Effector CD8-positive, alpha-beta T cell (primary cell): ENCODE measurements at places on chromosomes 4 and X.

DNA sequence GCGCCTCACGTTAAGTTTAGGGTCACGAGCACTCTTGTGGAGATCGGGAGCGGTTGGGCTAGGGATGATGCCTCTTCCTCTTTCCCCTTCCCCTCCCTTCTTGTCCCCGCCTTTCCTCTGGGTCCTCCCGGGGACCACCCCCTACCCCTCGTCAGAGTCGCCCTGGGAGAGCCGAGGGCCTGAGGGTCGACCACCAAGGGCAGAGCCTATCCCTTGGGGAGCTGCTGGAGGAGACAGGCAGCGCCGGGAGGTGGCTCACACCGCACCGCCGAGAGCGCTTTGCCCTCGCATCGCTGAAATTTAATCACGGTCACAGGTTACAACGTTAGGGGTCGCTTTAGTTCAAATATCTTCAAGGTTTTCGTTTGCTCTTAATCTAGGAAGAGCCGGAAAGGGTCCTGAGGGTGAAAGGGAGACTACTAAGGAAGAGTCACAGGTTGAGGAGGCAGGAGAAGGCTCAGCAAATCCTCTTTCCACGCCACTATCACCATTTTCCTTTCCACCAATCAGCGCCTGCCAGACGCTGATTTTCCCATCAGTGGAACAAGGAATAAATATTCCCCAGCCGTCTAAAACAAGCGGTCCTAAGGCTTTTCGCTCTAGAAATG lies 528 bp upstream of the SNCA start:
- no peak for DNase-seq

DNA sequence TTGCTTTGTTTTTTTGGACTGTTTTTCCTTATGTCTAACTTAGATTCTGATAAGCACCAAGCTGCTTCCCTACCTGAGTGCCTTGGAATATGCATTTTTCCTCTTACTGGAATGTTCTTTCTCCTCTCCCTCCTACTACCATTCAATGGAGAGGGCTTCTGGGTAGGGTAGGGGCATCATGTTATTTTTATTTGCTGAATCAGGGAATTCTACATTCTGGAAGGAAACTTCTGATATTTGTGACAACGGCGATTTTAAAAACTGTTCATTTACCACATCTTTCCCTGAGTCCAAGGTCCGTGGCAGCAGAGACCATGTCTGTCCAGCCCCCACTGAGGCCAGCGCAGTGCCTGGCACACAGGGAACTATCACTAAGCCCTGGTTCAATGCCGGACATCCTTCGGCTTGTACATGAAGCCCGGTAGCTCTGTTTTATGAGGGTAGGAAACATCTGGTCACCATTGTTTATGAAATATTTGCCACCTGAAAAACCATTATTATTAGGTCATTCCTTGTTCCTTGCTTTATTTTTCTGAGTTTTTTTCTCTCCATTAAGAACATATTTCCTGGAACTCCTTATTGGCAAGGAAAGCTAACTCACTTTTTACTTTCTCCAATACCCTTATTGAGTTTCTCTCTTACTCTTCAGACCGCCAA lies 57.0 kb downstream of the PALLD start:
- no peak for DNase-seq

DNA sequence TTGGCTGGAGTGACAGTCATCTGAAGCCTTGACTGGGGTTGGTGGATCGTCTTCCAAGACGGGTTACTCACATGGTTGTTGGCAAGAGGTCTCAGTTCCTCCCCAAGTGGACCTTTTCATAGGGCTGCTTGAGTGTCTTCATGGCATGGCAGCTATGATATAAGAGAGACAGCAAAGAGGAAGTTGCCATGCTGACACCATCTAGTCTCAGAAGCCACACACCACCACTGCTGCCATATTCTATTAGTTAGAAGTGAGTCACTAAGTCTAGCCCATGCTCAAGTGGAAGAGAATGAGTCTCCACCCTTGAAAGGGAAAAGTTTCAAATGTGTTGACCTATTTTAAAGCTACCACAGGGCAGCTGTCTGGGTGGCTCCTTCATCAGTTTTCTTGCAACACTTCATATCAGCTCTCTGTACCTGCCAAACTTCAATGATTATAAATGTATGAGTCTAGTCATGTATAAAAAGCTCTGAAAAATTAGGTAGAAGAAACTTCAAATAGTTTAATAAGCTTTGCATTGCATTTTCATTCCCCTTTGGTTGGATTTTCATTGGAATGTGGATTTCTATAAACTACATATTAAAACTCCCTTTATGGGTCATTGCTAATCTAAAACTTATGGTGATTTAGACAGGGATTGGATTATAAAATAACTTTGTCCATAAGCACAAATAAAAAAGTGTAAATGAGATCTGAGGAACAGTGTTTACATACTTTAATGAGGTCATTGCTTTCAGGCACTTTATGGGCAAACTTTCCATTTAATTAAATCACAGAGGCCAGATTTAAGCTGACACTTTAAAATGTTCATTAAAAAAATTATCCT lies 68.0 kb upstream of the ATXN3L start:
- DNase-seq: no peak

GRCh38 chr4:40046311-40046980 lies 10.2 kb upstream of the N4BP2 start:
- DNase-seq: no peak

DNA sequence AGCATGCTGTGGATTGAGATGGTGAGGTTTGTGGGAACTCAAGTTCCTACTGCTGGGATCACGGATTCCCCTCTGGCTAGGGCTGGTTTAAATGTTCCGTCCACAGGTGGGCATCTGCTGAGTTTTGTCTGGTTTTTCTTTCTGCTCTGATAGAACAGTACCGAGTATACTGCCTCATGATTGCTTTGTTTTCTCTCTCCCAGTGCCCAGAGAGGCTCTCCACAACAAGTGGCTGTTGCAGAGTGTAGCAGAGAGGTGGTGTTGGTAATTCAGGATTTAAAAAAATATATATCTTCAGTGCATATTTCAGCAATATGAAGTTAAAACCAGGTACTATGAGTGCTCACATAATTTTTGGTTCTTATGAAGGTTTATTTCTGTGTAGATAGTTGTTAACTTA lies 213.7 kb downstream of the TEX13C start:
- no peak for DNase-seq

DNA sequence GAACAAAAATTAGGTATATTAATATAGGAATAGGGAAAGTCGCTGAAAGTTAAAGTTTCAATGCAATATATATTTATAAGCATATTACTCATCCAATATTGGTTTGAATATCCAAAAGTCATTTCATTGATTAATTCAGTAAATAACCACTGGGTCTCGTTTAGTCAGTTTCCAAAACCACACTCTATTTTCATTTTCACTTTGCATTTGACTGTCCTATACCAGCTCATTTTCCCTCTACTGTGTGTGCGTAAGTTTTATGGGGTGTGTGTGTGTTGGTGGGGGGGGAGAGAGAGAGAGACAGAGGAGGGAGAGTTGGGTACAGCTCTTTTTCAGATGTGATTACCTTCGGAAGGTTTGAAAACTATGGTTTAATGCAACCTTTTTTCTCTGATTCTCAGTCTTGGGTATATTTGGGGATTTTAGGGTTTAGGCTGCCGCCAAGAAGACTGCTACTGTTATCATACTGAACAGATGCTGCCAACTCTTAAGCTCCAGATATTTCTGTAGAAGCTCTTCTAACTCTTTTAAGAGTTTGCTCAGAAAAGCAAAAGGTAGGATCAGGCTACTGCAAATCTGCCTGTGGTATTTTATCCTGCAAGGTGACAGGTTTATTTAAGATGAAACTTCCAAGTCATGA lies 1427.4 kb downstream of the PCDH7 start:
- no peak for DNase-seq

DNA sequence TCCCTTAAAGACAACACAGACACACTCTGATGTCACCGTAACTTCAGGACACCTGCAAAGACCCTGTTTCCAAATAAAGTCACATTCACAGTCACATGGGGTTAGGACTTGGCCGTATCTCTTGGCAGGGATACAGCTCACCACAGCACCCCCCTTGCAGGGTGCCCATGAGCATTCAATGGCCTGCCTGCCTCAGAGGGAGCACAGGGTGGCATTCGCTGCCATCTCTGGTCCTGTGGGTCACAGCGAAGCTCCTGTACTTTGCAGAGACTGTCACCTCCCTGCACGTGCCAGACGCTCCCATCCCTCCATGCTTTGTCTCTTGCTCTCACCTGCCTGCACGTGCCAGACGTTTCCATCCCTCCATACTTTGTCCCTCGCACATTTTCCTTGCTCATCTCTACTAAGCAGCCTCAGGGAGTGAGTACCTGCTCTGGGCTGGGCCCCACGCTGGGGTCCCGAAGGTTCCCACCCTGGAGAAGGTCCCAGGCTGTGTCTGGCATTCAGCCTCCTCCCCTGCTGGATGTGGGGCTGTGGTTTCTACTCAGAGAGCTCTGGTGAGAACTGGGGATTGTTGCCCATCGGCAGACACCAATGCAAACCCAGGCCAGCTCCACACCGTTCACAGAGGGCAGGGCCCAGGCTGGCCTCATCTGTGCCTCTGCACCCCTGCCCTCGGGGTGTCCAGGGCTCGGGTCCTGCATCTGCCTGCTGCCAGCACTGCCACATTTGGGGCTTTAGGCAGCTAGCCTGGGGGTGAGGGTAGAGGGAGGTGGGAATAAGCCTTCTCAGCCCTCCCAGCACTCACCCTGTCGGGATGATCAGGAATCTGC lies 15.8 kb downstream of the HTRA3 start:
- DNase-seq: no peak

GRCh38 chrX:52261125-52261462 lies 76.4 kb downstream of the MAGED4 start:
- no peak for DNase-seq

- DNase-seq: no peak
Measured at GRCh38 chr4:119729835-119730670, 101.4 kb upstream of the PDE5A start.

DNA sequence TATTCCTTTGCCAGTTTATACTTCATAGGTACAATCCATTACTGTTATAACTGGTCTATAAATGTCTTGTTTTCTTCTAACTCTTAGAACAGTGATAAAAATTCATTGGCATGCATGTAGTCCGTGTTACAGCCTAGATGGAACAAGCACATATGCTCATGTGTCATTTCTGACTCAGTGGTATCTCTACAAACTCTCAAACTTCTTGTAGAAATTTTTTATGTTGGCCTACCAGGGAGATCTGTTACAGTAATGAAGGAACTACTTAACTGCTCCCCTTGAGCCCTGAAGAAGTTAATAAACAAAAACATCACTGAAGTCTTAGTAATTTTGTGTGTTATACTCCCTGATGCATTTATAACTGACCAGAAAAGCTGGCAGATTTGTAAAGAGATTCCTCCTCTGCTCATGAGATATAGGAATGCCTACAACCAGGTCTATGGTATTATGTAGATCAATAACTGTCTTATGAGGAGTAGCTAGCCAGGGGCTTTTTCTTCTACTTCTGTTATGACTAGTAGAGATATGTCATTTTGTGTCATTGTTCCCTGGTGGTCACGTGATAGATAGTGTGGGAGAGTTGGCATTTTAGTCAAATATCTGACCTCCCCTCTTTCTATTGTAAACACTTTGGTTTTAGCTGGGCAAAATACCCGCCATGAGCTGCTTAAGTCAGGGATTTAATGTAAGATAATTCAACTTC lies 53.7 kb upstream of the FAAH2 start:
- DNase-seq: no peak
